ENCODE measurements at places on chromosomes 3 and 15. TPM values are rescaled to one million over a fixed set of nuclear protein-coding genes. Genes with fewer than 3 reads are reported as not detected.
A peak's percentile ranks its signal among the peaks of the same experiment; 100 is the strongest.

CELF6 gene
- 0.52 TPM for total RNA-seq

ADGRG7 gene
- not detected for total RNA-seq

MED12L gene
- total RNA-seq, result 6.4 TPM

GPR62 gene
- not detected for total RNA-seq

SHC4 gene
- 0.44 TPM for total RNA-seq

ZNF860 gene
- total RNA-seq, result 2.9 TPM

GOLGA8F gene
- not detected for total RNA-seq

PLA2G4E gene
- not detected for total RNA-seq

- DNase-seq, result no peak
These were observed 170.2 kb downstream of the SUCNR1 start for GRCh38 chr3:152043620-152044019.

DNA sequence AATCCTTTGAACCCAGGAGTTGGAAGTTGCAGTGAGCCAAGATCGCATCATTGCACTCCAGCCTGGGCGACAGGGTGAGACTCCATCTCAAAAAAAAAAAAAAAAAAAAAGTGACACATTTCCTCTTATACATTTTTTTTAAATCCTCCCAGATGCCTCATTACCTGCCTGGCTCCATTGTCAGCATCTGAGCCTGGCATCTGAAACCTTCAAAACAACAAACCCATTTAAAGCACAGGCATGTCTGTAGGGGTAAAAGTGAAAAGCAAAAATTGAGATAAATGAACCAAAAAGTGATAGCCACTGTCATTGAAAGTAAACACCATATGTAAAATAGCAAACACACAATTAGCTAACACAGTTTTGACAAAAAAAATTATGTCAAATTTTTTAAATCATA is 38.6 kb downstream of the OSBPL10 start:
- DNase-seq, result no peak

DNA sequence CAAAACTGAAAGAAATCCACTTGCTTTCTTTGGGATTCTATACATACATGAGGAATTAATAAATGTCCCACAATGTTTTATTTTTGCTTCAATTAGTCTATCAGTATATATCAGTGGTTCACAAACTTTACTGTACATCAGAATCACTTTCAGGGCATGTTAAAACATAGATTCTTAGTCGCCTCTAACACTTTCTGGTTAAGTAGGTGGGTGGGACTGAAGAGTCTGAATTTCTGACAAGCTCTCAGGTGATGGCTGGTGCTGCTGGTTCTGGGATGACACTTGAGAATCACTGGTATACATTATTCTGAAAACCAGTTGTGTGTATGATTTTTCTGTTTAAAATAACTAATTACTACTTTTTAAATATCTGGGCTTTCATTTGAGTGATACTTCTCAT is 393.3 kb downstream of the TBC1D5 start:
- no peak for DNase-seq

DNA sequence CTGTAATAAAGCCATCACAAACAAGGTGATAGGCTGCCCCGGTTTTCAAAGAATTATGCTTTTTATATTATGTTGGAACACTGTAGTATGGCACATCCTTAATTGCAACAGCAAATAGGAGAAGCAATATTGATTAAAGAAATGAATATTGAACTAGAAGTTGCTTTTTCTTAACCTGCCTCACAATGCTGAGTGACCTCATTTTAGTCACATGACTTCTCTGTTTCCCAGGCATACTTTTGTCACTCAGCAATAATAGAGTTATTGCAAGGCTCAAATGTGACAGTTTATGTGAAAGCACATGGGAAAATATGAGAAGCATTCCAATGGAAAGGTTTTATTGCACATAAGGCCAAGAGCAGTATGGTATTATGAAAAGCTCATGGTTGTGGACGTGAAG is 400.7 kb downstream of the FGF12 start:
- no peak for DNase-seq

DNA sequence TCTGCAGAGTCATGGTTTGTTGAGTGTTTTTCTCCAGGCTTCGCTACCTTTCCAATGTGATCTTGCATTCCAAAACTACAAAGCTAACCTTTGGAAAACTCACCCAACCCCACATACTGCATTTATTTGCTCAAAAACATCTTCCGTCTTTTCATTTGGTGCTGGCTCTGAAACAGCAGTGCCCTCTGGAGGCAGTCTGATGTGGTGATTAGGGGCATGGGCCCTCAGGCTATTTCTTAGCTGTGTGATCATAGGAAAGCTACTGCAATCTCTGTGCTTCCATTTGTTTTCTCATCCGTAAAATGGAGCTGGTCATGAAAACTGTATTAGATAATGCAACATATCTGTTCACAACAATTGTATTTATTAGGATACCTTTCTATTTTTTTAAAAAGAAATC is 47.0 kb downstream of the MTHFS start:
- DNase-seq, result no peak

GRCh38 chr3:189625572-189625971 is 5.6 kb upstream of the TP63 start:
- no peak for DNase-seq

- peak; percentile 10 for DNase-seq
These were observed 50.1 kb upstream of the CRTC3 start for GRCh38 chr15:90479656-90480055.

- DNase-seq, result no peak
These were observed 29.4 kb downstream of the TTC14 start for GRCh38 chr3:180631317-180631716.

- no peak for DNase-seq
These were observed 96.7 kb downstream of the SMARCC1 start for GRCh38 chr3:47685037-47685436.

GRCh38 chr3:37956723-37957538 is 33.7 kb upstream of the VILL start:
- DNase-seq, result no peak

DNA sequence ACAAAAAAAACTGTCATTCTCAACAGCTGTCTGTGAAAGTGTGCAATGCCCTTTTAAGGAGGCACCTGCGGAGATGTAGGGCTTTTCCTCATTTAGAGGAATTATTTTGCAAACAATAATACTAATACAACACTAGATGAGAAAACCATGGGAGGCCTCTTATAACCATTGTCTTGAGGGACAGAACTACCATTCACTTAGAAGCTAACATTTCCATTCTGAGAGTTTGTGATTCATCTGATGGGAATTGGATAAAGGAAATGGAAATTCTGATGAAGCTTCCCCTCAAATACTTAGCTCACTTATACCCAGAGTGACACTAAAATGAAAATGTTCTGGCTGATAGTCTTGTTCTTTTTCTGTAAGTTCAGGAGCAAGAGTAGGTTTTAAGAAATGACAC is 147.7 kb downstream of the CADPS start:
- DNase-seq, result no peak

DNA sequence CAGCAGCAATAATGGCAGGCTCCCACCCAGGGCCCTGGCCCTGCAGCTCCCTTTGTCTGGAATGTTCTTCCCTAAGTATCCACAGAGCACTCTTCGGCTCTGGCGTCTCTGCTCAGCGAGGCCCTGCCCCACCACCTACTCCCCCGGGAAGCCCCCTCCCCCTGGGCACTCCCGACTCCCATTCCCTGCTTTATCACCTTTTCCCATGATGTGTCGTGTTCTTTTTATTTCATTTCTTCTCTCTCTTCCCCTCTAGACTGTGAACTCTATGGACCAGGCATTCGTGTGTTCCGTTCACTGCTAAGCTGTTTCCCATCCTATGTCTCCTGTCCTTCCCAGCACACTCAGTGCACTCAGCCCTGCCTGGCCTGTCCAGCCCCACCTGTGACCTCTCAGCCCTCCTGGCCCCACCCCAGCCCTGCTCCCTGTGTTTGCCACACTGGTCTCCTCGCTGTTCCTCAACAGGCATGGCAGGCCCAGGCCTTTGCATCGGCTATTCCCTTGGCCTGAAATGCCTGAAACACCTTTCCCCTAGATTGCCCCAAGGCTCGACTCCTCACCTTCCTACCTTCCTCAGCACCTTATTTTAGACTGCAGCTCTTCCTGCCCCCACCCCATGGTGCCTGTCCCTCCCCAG is 107.4 kb downstream of the TPRA1 start:
- no peak for DNase-seq

- DNase-seq, result peak; percentile 21
These were observed at the start of gene C3orf80 for GRCh38 chr3:160225176-160226025. Gene C3orf80 (plus strand): TSS chr3:160225422. CDS start chr3:160225636, 214 bp downstream.

GRCh38 chr15:89670971-89671560 is 8.1 kb downstream of the PLIN1 start:
- DNase-seq, result no peak

GRCh38 chr15:95113041-95113440 is 881.7 kb downstream of the MCTP2 start:
- no peak for DNase-seq

DNA sequence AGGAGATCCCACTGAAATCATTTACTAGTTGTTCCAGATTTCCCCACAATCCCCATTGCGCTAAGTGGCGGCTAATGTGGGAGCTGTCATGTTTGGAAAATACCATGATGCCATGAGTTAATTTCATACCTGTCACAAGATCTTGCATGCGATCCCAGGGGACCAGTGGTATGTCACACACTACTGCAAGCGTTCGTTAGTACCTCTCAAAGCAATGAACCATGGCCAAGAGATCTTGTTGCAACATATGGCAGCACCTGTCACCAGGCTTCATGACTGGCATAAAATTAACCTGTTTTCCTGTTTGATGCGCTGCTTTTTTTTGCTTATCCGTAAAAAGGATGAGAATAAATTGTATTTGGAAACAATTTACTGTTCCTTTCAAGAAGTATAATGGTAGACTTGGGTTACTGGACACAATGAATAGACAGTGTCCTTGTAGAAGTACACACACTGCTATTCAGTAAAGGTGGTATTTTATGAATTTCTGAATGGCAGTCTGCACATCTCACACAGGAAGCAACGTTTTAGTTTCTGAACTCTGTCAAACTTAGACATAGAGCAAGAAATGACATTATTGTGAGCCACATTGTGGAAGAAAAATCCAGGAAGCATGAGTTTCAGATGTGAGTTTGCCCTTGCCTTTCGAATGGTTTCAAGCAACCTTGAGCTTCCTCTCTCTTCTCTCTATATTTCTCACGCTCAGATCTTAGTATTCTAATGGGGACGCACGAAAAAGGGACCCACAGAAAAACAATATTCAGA is 81.9 kb downstream of the CHL1 start:
- DNase-seq, result no peak

DNA sequence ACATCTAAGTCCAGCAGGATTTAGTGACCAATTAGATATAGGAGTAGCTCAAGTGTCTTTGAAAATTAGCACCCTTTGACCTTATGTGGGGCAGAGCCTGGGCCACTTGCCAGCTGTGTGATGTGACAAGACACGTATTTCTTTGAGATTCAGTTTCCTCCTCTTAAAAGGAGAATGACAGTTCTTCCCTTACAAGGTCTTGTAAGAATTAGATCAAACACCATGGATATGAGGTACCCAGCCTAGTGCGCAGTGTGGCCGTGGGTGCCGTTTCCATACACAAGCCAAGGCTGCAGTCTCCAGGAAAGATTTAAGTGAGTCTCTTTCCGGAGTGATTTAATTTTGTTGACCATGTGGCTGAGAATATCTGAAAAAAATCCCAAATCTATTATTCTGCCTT is 46.3 kb downstream of the ARHGAP31 start:
- no peak for DNase-seq

- no peak for DNase-seq
These were observed 118.4 kb upstream of the TP63 start for GRCh38 chr3:189512821-189513220.

DNA sequence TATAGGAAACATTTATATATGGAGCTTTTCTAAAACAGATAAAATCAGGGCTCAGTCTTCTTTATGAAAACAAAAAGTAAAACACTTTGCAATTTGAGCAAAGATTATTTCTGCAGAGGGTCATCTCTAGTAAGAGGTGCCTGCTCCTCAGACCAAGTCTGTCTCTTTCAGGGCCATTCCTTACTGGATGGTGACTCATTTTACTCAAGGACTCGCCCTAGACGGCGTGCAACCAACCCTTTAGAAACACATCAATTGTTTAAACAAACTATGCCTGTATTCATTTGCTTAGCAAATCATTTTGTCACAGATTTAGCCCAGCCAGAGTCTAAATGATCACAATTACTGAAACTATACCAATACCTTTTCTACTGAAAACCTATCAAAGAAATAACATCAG is 242.8 kb upstream of the ICE2 start:
- DNase-seq, result no peak

DNA sequence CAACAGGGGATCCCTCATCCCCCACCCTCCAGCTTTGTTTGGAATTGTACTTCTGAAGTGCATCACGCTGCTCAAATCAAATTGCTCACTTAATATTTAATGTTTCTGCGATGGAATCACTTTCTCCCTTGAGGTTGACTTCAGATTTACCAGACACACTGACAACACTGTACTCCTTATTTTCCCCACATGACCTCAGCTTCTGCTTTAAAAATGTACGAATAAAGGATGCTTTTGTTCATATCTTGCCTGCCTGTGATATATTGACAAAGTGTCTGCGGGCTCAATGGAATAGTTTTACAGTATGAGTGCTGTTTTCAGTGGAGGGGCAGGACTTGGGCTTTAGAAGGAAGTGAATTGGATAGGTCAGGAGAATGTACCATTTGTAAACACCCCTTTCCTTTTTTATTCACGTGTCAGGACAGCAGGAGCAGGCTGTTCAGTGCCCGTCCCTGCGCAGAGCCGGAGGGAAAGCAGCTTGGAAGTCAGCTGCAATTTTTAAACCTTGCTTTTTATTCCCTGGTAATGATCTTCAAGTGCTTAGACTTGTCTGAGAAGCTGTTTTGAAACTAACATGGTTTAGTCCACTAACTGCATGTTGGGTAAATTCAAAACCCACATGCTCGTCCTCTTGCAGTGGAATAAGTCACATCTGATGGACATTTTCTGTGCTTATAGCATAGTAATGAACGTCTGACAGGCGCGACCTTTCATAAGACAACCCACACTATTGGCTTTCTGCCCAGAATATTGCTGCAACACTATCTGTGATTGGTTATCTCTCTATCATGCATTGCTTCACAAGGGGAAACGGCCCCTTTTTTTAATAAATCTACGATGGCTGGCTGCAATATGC is 29.9 kb downstream of the MBNL1 start:
- no peak for DNase-seq

DNA sequence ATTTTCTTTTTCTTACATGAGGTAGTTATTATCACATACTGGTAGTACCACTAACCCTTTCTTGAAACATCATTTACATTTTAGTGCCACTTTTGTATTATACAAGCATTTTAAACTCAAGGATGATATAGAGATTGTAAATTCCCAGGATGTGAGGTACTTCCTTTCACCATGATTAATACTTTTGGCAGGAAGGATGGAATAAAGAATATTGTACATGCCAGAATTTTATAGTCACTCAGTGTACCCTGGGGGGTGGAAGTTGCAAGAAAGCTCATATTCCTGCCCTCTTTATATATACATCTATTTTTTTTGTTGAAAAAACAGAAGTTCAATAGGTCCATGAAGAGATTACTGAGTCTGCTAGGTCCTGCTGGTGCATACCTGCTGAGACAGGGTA is 141.0 kb upstream of the PLSCR5 start:
- DNase-seq, result no peak

DNA sequence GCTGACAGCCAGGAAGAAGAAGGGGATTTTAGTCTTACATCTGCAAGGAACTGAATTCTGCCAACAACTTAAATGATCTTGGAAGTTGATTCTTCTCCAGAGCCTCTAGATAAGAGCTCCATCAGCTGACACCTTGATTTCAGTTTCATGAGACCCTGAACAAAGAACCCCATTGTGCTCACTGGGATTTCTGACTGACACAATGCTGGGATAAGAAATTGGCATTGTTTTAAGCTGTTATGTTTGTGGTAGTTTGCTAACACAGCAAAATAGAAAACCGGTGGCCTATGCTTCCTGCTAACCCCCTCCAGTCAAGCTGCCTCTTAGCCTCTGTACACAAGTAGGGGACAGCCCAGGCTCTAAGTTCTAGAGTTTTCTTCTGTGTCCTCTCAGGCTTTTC is 36.2 kb downstream of the MASP1 start:
- DNase-seq, result no peak

- DNase-seq, result no peak
These were observed 726.0 kb upstream of the CFAP20DC start for GRCh38 chr3:59775761-59776325.

All from HCT116 (cell line).